Thoracic aorta (tissue), 2 donors: ENCODE measurements at places on chromosomes 16 and 17.
A peak's percentile ranks its signal among the peaks of the same experiment; 100 is the strongest.

GRCh38 chr17:38874505-38875400 is 4.9 kb downstream of the LASP1 start:
- DNase-seq, result no peak

GRCh38 chr16:57373117-57373947 is 1.0 kb downstream of the CX3CL1 start:
- DNase-seq, result no peak

DNA sequence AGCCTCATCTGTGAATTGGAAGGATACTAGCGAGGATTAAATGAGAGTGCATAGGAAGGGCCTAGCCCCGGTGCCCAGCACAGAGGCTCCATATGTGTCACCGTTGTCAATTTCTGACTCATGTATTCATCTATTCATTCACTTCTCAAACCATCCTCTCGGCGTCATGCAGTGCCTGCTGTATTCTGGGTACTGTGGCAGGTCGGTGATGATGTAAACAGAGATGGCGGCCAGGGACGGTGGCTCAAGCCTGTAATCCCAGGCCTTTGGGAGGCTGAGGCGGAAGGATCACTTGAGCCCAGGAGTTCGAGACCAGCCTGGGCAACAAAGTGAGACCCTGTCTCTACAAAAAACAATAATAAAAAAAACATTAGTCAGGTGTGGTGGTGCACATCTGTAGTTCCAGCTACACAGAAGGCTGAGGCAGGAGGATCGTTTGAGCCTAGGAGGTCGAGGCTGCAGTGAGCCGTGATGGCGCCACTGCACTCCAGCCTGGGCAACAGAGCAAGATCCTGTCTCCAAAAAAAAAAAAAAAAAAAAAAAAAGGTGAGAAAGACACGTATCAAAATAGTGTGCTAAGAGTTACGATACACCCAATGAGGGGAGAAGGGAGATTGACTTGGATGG is 4.3 kb upstream of the PPP1R1B start:
- DNase-seq, result no peak

GRCh38 chr16:2507052-2507659 is 6.6 kb upstream of the ATP6V0C start:
- DNase-seq, result no peak

- no peak for DNase-seq
These were observed 875 bp downstream of the PRKCB start for GRCh38 chr16:23836404-23837311.

DNA sequence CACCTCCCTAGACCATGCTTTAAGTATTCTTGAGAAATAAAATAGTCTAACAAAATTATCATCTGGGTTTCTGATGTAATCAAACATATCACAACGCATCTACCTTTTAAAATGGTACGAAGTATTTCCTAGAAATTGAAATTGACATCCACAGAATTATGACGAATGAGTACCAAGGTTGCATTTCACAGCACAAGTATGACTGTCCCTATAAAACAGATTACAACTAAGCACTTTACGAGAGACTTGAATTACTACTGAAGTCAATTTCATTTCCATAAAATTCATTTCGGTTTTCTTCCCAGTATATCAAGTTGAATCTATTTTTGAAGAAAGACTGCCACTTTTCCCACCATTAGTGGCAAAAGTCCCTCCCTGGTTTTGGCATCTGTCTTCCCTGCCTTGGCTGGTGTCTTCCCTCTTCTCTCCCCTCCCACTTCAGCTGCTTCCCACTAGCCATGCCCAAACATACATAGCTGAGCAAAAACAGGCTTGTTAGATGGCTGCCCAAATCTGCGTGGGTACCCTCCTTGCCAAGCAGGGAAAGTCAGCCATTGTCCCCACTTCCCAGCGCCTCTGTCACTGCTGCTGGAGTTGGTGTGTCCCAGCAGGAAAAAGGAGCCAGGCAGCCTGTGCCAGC is 29.2 kb downstream of the DNAH9 start:
- no peak for DNase-seq

- no peak for DNase-seq
These were observed 5.7 kb downstream of the HS3ST3B1 start for GRCh38 chr17:14306596-14306995.

DNA sequence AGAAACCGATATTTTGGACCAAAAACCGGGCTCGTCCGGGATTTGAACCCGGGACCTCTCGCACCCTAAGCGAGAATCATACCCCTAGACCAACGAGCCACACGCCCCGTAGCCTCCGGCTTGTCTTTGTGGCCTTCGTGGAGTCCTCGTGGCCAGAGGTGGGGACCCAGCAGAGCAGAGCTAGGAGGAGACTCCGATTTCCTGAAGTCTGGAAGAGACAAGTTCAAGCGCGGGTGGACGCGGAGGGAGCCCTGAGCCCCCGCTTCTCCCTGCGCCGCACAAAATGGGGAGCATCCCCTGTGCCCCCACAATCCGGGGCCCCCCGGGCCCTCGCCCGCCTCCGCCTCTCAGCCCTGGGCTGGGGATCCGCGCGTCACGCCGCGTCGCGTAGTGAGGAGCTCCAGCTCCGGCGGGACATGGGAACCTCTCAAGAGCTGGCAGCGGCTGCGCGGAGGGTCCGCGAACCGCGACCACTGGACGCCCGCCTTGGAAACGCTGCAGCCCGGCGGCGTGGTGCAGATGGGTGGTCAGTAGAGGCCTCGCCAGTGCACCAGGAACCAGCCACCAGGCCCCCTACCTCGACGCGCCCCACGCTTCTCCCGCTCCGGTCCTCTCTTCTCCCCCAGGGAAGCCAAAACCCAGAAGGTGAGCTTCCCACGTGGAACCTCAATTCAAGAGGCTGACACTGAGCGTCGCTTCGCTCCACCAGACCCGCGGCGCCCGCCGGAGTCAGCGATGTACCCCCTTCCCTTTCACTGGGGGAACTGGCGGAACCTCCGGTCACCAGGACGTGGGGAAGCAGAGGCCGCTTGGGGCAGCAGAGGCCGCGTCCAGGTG is 5.2 kb upstream of the OR1F1 start:
- DNase-seq, result no peak

GRCh38 chr16:19088341-19088916 is 21.0 kb downstream of the COQ7 start:
- DNase-seq, result no peak

- DNase-seq, result no peak
These were observed 406.2 kb upstream of the PSMD7 start for GRCh38 chr16:73890186-73891128.

- no peak for DNase-seq
These were observed 31.1 kb downstream of the SLFN11 start for GRCh38 chr17:35342276-35342675.

GRCh38 chr16:74608944-74609343 is 2.0 kb upstream of the GLG1 start:
- no peak for DNase-seq

GRCh38 chr16:27199736-27200135 is 3.6 kb upstream of the KDM8 start:
- no peak for DNase-seq

DNA sequence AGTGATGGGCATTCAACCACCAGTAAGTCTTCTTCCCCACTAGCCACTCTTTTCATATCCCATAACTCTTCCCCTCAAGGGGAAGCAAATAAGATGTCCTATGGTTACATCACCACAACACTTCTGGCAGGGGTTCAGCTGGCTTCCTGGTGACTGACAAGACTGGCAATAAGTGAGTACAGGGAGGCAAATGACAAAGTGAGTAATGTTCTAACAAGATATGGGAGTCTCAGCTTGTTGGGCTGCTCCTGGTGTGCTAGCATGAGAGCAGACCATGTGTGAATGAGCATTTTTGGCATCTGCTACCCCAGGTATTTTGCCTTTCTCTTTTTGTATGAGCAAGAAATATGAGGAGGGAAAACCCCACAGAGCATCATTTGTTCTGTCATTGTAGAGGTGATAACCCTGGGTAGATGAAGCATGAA is 9.9 kb downstream of the TMIGD1 start:
- no peak for DNase-seq

GRCh38 chr17:77579682-77580081 is 378.8 kb upstream of the TNRC6C start:
- no peak for DNase-seq

GRCh38 chr17:36550491-36551417 is 6.0 kb downstream of the GGNBP2 start:
- DNase-seq, result no peak

GRCh38 chr17:53472586-53472985 is 350.1 kb upstream of the KIF2B start:
- DNase-seq, result no peak

GRCh38 chr16:10188236-10188635 is 6.0 kb upstream of the GRIN2A start:
- no peak for DNase-seq

DNA sequence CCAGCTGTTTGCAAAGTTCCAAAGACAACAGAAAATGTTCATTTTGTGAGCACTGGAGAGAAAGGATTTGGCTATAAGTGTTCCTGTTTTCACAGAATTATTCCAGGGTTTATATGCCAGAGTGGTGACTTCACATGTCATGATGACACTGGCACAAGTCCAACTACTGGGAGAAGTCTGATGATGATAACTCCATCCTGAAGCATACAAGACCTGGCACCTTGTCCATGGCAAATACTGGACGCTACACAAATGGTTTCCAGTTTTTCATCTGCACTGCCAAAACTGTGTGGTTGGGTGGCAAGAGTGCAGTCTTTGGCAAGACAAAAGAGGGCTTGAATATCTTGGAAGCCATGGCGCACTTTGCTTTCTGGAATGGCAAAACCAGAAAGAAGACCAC is 385.0 kb downstream of the CDH11 start:
- DNase-seq, result peak; percentile 15

GRCh38 chr17:57557834-57558681 is 187.0 kb downstream of the CCDC182 start:
- no peak for DNase-seq

GRCh38 chr16:85303354-85303883 is 191.1 kb upstream of the CIBAR2 start:
- DNase-seq, result no peak

DNA sequence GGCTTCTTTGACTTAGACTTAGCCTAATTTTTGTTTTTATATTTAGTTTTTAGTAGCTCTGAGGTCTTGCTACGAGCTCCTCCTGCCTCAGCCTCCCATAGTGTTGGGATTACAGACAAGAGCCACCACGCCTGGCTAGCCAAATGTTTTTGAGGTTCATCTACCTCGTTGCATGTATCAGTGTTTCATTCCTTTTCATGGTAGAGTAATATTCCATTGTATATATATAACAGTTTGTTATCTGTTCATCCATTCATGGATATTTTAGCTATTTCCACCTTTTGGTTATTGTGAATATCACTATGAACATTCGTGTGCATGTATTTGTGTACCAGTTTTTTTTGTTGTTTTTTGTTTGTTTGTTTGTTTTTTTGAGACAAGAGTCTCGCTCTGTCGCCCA is 12.2 kb downstream of the NOL11 start:
- DNase-seq, result no peak

DNA sequence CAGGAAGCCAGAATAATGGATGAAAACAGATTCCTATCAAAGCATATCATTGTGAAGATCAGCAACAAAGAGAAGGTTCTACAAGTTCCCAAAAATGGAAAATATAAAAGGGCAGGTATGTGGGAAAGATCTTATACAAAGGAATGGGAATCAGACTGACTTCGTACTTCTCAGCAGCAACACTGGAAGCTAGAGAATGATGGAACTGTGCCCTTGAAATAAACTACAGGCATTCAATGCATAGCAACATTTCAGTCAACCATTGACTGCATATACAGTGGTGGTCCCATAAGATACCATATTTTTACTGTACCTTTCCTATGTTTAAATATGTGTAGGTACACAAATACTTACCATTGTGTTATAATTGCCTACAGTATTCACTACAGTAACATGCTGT is 30.3 kb upstream of the RAI1 start:
- no peak for DNase-seq

- DNase-seq, result no peak
These were observed 503.9 kb downstream of the CDH11 start for GRCh38 chr16:64617836-64618476.

DNA sequence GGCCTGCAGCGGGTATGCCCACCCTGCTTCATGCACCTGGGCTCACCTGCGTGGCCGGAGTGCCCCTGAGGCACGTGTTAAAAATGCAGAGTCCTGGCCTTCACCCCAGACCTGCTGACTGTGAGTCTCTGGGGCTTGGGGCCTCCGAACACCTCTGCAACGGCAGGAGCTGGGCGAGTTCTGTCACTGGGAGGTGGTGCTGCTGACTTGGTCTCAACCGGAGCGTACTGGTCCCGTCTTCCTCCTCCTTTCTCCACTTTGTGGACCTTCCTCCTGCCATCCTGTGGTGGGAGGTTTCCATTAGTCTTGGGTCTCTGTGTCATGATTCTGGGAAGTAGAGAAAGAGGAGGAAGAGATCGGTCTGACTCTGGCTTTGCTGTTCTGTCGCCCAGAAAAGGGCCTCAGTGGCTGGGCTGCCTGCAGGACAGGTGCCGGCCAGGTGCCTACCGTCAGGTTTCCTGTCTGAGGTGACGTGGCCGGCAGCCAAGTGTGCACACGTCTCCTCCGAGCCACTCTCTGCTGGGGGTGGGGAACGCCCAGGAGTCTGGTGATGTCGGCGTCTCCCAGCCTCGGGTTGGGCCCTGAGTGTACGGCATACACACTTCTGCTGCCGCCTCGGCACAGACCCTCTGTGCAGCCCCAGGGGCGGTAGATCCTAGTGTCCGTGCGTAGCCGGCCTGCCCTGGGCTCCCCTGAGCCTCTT is 6.9 kb downstream of the TSC2 start:
- DNase-seq, result no peak

DNA sequence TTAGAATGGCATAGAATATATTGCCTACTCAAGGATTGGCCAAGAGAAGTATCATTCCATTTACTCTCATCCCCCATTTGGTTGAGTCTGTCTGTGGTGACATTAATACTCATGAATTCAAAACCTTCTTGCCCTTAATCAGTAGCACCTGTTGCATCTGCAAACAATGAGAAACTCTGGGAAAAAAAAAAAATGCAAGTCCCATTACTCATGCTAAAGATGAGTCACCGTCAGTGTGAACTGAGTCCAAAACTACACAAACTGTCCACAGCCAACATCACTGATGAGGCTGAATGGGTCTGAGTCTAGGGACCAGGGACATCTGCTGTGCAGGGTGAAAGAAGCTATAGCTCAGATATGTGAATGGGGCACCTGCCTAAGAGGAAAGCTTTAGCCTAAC is 96.9 kb upstream of the ADAMTS18 start:
- no peak for DNase-seq

- no peak for DNase-seq
These were observed 65.3 kb upstream of the NUDT7 start for GRCh38 chr16:77657016-77657415.

DNA sequence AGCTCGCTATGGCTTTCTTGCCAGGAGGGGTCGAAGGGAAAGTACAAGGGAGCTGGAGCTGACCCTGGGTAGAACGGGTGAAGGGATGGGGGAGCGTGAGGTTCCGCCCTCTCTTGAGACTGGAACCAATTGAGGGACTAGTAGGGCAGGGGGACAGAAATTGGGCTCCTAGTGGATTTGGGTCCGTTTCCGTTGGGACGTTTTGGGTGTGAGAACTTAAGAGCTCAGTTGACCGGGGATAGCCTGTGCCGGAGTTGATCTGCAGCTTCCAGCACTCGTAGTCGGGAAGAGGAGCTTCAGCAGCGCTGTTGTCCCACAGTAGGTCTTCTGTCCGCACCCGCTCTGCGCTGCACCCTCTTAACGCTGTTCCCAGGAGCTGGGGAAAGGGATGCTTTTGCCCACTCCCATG is 481 bp downstream of the CNTROB start:
- no peak for DNase-seq

- DNase-seq, result no peak
These were observed 84.6 kb downstream of the SPAG9 start for GRCh38 chr17:51036084-51036483.

- no peak for DNase-seq
These were observed 16.5 kb downstream of the KATNIP start for GRCh38 chr16:27566417-27566816.

GRCh38 chr16:54287131-54288029 is 793 bp upstream of the IRX3 start:
- DNase-seq, result no peak
